Fibroblast of skin of right quadriceps (primary cell): ENCODE measurements at places on chromosomes 2 and 18.

DNA sequence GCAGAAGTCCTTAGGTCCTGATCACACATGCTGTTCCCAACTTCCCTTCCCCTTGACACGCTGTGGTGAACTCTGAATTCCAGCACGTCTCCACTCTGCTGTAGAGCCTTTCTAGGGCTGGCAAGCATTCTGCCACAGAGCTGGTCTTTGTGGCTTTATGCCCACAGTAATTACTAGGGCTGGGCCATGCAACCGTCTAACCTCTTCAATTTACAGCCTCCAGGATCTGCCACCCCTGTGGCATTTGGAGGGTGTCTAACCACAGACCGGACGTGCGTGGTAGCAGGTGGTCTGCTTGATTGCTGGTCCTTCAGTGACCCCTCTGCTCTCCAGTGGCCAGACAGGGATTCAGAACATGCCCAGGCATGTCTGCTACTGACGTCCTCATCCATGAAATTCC is 43.1 kb upstream of the TGFA start:
- no peak for DNase-seq

- DNase-seq, result no peak
Measured at GRCh38 chr2:139165601-139166000, 385.4 kb upstream of the NXPH2 start.

DNA sequence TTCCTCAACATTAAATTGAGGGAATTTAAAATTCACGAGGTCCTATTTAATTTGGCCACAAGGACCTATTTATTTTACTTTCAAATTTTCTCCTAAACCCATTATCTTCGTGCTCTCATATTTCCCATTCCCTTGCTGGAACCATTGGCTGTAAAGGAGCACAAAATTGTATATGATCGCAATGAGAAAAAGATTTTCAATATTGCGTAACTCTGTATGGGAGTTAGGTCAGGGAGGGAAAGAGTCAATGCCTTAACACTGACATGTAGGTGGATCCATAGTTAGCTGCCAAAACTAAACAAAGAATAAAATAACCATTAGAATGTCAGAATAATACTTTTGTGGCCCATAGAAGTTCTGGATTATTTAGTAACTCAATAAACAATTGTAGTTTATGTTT is 40.6 kb upstream of the ZC3H15 start:
- DNase-seq, result no peak

GRCh38 chr2:17476064-17476463 is 42.2 kb downstream of the RAD51AP2 start:
- DNase-seq, result no peak
